NCI-H1092 treated with DMSO at 0.1 percent for 48 hours (cell line): ENCODE measurements at places on chromosomes 7 and 10.

DNA sequence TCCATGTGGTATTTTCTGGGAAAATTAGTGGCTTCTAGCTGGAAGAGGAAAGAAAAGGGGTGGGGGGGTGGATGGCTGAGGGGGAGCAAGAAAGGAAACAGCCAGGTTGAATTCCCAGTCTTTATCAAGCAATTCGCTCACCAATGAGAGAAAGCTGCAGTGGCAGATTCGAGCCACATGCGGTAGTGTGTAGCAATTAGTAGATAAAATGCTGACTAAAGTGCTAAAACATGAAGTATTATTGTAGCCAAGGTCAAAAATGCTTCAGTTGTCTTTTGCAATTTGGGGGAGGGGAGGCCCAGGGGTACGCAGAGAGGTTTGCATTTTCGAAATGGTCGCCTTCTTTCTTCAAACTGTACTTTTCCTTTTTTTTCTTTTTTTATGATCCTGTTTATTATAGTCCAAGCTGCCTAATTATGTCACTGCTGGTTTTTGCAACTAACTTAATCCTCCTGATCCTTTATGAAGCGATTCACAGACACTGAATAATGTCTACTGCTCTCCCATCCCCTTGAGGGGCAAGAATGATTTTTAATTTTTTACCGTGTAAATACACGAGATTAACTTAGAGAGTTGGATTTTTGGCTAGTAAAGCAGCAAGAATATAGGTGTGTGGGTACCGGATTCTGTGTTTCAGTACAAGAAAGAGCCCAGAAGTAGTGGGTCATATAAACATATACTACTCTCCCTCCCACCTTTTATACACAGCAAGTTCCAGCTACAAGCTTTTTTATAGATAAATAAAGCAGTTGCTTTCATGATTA lies 3.6 kb upstream of the ARID5B start:
- peak; percentile 35 for DNase-seq

- no peak for DNase-seq
Measured at GRCh38 chr10:99573790-99574189, 41.0 kb downstream of the NKX2-3 start.

GRCh38 chr7:117323851-117324711 lies 1.2 kb upstream of the WNT2 start:
- DNase-seq, result peak; percentile 41

DNA sequence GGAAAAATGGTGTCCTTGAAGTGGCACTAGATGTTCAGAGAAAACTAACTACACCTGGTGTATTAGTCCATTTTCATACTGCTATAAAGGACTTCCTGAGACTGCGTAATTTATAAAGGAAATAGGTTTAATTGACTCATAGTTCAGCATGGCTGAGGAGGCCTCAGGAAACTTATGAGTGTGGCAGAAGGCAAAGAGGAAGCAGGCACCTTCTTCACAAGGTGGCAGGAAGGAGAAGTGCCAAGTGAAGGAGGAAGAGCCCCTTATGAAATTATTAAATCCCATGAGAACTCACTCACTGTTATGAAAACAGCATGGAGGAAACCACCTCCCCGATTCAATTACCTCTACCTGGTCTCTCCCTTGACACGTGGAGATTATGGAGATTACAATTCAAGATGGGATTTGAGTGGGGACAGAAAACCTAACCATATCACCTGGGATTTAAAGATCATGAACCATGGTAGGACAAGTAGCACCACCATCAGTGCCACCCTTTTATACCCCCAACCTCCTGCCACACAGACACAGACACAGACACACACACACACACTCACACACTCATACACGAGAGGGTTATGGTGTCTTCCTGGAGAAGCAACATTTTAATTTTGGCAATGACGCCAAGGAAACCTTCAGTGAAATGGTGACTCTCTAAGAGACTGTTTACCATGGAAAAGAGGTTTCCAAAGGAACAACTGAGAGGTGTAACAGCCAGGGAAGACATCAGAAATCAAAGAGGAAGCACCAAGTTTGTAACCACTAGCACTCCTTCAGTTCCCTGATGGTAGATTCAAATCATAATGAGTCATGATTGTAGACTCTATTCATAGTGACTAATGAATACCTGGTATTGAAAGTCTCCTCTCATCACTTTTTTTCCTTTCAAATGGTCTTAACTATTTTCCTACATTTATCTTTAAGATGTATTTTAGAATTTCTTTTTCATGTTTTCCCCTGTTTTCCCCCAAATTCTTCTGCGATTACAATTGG lies 41.8 kb upstream of the WNT16 start:
- DNase-seq, result no peak

- DNase-seq, result no peak
Measured at GRCh38 chr10:44807451-44807850, 103.7 kb upstream of the TMEM72 start.

GRCh38 chr10:80515511-80515910 lies 22.2 kb upstream of the SH2D4B start:
- DNase-seq, result no peak

- no peak for DNase-seq
Measured at GRCh38 chr10:103765981-103766380, 89.4 kb downstream of the SH3PXD2A start.

- no peak for DNase-seq
Measured at GRCh38 chr10:29648983-29649268, 14.2 kb upstream of the SVIL start.

- no peak for DNase-seq
Measured at GRCh38 chr7:97732565-97733275, 834 bp downstream of the TAC1 start.

GRCh38 chr10:126634911-126635310 lies 35.6 kb downstream of the C10orf90 start:
- DNase-seq, result no peak

DNA sequence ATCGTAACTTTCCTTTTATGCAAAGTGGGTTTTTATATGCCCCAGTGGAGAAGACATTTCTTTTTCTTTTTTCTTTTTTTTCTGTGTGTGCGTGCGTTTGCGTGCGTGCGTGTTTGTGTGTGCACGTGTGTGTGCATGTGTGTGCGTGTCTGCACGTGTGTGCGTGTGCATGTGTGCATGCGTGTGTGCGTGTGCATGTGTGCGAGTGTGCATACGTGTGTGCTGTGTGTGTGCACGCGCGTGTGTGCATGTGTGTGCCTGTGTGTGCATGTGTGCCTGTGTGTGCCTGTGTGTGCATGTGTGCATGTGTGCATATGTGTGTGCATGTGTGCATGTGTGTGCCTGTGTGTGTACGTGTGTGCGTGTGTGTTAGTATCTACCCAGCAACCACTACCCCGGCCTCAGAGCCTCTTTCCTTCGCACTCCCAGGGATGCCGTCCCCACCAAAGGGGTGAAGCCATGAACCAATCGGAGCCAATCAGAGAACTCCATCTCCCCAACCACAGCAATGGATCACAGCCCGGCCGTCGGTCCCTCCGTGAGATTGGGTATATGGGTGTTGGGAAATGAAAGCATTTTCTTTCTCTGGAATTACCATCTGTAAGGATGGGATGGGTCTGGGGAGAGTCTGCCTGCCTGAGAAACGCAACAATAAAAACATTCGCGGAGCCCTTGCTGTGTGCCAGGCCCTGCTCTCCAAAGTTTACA lies 92.3 kb downstream of the ELFN1 start:
- DNase-seq, result no peak

DNA sequence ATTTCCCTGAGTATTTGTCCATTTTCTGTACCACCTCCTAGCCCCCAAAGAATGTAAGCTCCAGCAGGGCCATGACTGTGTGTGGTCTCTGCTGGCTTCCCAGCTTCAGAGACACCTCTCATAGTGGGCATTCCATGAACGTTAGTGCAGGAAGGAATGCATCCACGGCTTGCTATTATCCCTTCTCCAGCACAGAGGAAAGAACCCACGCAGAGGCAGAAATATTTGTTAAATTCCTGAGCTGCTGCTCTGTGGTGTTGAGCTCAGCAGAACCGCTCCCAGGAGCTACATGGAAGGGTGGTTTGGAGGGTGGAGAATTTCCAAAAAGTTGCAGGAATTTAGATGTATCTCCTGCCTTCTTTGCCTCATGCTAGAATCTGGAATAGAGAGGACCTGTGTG lies 275.2 kb downstream of the POU6F2 start:
- DNase-seq, result no peak

DNA sequence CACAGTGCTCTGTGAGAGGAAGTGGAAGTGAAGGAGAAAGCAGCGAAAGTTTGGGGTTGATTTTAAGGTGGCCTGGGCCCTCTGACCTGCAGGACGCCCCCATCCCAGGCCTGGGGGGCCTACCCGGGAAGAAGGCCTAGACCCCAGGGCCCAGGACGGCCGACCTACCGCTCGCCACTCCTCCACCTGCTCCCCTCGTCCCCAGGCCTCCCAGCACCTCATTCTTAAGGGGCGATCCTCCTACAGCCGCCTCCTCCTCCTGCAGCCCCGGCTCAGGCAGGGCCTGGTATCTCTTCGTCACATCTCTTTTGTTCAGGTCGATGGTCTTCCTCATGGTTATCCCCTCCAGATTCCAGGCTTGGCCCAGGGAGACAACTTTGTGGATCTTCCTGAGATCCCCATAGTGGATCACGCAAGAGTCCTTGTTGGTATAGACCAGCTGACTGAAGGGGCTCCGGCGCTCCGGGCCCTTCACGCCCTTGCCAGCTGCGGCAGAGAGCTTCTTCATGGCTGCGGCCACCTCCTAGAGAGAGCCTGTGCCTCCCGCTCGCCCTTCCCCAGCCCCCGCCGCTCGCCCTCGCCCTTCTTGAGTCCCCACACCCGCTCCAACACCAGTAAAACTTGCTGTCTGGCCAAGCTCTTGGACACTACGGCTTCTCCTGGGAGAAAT lies 117.5 kb downstream of the OR13A1 start:
- no peak for DNase-seq

DNA sequence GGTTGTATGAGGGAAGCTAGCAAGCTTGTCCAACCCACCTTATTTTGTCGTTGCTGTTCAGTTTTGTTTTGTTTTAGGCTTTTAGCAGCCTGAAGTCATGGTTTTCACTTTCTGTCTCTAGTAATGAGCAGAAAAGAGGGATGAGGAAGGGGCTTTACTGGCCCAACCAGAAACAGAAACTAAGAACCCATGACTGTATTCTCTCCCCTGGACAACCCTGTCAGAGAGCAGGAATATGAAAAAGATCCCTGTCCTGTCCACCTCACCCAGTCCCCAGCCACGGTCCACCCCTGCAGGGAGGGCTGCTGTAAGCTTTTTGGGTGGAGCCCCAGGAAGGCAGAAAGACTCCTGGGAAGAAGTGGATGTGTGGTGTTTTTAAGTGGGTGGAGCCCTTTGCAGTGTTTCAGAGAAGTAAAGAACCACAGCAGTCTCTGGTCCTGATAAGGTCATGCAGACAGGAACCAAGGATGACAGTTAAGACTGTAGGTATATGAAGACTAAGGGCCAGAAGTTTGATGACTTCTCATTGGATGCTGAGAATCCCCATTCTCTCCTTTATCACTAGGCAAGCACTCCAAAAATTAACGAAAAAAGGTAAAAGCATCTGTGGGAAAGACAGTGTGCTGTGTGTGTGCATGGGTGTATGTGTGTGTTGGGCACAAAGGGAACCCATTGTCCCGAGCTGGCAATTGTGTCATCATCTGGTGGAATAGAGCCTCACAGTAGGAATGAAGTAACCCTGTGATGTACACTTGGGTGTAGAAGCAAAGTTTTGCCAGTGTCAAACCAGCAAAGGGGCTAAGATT lies 13.8 kb downstream of the MRPL32 start:
- DNase-seq, result no peak

- no peak for DNase-seq
Measured at GRCh38 chr7:117869374-117869773, 3.9 kb downstream of the CTTNBP2 start.

DNA sequence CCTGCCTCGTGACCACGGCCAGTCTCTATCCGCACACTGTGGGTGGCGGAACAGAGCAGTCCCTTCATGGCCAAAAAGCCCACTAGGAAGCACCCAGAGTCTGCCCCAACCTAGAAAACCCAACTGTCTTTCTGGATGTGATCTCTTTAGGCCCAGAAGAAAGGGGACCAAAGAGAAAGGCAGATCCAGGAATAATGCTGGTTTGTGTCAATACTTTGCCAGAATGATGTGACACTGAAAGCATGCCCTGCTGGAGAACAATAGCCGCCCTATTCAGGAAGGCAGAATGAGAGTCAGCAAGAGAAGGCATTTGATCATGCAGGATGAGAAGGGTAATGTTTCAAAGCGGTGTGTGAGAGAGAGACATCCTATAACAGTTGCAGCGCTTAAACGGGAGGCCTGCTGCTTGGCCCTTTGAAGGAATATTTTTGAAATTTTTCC lies 274.7 kb downstream of the USP6NL start:
- no peak for DNase-seq

GRCh38 chr10:75272896-75273295 lies 37.1 kb upstream of the COMTD1 start:
- no peak for DNase-seq

DNA sequence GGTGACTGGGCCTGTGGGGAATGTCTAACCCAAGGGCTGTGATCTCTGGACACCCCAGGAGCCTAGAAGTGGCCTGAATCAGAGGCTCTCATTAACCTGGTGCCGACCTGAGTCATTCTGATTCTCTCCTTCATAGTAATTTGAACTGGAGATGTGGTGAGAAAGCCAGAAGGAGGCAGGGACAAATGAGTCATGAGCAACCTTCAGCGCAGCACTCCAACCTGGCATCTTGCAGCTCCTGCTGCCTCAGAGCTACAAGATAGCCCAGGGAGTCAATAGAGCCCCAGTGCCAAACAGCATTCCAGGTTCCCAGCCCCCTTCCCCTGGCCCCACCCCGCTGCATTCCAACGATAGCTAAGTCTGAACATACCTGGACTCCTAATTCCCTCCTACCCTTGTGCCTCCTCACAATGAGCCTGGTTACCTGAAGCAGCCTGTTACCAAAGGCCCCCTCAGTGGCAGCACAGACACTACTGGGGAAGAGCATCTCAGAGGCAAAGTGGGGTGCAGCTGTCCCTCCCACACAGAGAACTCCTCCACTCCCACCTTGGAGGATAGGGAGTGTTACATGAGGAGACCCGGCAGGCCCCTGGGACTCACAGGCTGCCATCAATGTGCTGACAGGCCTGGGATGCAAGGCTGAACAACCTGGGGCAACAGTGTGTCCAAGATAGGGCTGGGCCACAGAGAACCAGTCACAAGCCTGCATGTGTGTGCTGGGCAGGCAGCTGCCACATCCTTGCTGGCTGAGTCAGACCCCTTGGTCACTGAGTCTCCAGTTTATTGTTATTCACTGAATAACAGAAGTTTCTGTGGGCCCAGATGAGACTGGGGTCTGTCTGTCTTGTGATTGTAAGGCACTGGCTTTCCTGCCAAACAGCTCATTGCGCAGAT lies 76.8 kb upstream of the LEP start:
- DNase-seq, result no peak

GRCh38 chr7:129069021-129069420 lies 14.1 kb upstream of the TNPO3 start:
- DNase-seq, result no peak

- DNase-seq, result no peak
Measured at GRCh38 chr10:109880886-109881768, 42.2 kb downstream of the XPNPEP1 start.
